Naive thymus-derived CD8-positive, alpha-beta T cell (primary cell): ENCODE measurements at places on chromosomes 6 and 20.

GRCh38 chr6:29611426-29611825 lies 21.6 kb downstream of the GABBR1 start:
- DNase-seq: no peak

DNA sequence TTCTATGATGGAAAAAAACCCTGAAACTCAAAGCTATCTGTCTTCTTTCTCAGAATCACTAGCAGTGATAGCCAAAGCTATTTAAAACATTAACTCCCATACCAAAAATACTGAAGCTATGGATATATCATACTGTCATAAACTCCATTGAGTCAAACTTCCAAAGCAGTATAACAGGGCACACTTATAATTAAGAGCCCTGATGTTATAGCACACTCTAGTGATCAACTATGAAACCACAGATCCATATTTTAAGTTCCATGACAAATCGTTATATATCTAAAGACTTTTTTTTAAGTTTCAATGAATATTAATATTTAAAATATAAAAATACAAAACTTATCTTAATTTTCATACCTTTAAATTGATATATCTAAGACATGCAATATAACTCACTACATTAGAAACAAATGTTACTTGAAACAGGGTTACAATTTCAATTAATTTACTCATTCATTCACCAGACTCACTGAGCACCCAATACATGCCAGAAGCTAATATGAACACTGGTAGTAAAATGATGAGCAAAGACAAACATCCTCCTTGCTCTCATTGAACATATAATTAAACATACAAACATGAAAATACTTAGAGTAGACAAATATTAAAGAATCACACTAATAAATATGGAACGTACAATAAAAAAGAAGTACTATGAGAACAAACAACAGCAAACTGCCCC lies 69.3 kb downstream of the IBTK start:
- DNase-seq: no peak

DNA sequence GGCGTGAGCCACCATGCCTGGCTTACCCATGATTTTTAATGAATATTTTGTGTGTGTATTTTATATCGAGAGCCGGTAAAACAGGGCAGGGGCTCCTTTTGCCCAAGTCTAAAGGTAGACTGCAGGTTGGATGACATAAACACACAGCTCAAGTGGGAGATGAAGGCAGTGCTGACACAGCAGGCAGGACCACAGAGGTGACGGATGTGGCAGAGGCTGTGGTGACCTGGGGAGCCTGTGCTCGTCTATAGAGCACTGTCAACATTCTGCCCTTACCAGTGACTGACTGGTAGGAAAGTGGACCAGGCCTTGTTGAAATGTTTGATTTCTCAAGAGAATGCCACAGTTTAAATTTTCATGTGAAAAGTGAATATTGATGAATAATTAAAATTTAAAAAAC lies 137.5 kb downstream of the ZFP64 start:
- no peak for DNase-seq

DNA sequence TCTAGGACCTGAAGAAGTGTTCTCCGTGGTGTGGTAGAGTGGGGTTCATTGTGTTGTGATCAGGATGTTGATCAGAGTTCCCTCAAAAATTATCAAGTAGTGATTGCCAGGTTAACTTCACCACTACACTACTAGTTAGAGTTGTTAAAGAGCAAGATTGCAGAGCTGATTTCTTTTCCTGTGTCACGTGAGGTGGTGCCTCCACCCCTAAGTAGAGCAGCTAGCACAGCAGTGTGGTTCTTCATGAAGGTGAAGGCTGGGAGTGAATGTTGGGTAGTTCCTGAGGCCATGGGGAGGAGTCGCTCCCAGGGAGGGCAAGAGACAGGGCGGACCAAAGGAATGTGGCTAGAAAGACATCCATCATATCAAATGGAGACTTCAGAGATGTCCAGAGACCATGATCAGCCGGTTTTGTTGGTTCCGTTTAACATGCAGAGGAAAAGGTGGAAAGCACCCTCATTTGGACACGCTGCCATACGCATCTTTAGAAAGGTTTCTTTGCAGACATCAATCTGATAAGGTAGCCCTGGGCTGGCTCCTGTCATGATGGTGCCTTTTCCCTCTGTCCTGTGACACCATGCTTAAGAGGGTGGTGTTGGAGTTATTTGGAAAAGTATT lies 79.2 kb upstream of the IYD start:
- no peak for DNase-seq

- no peak for DNase-seq
Measured at GRCh38 chr6:35541836-35542235, 29.1 kb upstream of the TULP1 start.
